ENCODE measurements at places on chromosomes 5 and 9.
A peak's percentile ranks its signal among the peaks of the same experiment; 100 is the strongest.

DNA sequence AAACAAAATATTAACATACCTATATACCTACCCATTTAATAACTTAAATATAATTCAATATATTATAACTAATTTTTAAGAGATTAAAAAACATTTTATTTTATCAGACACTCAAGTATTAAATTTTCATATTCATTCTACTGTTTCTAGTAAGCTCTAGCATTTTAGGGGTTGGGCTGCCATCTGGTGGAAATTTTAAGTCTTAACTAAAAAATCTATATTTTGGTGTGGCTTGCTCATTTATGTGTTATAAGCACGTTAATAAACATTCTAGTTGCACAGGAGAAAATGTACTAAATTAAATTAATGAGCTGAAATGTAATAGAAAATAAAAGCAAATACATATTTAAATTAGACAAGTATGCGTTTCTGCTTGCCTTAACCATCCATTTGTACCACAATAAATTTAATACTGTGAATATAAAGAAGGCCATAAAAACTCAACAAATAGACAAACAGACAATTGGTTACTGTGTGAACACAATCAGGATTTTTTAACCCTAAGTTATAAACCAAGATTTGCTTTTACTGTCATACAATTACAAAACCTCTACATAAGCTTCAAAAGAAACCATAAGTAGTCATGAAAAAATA, 1728.3 kb upstream of the CDH9 start:
- no peak for DNase-seq

DNA sequence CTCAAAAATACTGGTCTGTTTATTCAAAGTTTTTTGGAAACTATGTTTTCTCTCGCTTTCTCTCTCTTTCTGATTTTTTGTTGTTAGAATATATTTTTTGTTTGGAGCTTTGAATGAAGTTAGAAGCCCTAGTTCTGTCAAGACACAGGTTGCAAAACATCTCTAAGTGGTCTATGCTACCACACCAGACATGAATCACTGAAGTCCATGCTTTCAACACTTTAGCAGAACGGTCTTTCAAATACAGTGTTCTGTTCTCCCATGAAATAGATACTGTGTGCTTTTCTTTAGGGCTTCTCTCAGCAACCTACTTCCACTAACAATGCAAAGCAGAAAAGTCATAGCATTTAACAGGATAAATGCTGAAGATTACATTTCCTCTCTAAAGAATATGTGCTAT, 392.5 kb downstream of the TMEM167A start:
- DNase-seq, result no peak

- DNase-seq, result peak; percentile 8
Measured at GRCh38 chr9:74499111-74499601, 2.0 kb downstream of the RORB start.

GRCh38 chr5:39501397-39501796, 76.6 kb upstream of the DAB2 start:
- no peak for DNase-seq

DNA sequence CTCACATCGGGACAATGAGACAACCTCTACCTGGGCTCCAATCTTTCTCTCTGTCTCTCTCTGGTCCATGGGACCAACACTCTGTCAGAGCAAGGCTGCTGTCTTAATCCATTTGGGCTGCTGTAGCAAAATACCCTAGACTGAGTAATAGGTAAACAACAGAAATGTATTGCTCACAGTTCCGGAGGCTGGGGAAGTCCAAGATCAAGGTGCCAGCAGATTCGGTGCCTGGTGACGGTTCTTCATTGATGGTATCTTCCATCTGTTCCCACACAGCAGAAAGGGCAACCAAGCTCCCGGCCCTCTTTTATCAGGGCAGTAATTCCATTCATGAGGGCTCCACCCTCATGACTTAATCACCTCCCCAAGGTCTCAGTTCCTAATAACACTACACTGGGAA, 61.3 kb upstream of the SPOCK1 start:
- DNase-seq, result no peak

GRCh38 chr5:167982-168660, 23.2 kb upstream of the LRRC14B start:
- DNase-seq, result no peak

DNA sequence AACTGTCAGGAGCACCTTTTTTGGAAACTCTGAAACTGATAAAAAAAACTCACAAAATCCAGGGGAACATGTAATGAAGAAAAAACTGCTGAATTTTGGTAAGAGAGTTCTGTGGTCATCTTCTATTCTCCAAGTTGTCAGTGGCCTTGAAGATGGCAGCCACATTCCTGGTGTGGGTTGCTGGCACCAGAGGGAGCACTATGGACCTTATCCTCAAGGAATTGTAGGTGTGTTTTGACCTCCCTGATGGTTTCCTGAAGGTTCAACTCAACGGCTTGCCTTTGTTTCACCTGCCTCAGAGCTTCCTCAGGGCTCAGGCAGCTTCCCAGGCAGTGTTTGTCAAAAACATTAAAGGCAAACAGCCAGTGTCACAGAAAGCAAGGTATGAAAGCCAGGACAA, 2.2 kb upstream of the SLC38A9 start:
- no peak for DNase-seq

DNA sequence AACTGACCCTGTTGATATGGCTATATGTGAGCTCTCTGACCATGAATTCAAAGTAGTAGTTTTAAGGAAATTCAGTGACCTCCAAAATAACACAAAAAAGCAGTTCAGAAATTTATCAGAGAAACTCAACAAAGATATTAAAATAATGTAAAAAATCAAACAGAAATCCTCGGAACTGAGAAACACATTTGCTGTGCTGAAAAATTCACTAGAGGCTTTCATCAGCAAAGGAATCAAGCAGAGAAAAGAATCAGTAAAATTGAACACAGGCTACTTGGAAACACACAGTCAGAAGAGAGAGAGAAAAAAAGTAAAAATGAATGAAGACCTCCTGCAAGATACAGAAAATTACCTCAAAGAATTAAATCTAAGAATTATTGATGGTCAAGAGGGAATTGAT, 417.2 kb downstream of the TMEM232 start:
- no peak for DNase-seq

GRCh38 chr5:79263290-79263689, 27.4 kb downstream of the JMY start:
- no peak for DNase-seq

DNA sequence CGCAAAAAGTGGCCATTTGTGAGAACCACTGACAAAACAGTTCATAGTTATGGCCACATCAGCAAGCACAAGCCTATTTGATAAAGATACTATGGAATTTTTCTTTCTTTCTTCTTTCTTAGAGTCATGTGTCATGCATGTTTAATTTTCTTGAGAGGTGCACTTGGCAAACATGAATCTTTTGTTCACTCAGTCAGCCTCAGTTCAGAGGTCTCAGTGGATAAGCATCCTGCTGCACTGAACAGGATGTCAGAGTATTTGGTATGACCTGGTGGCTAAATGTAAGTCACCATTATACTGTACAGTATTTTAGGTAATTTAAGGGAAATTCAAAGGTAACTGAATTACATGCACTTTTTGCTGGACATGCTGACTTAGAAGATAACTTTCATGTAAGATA, 5.4 kb downstream of the NNT start:
- DNase-seq, result no peak

DNA sequence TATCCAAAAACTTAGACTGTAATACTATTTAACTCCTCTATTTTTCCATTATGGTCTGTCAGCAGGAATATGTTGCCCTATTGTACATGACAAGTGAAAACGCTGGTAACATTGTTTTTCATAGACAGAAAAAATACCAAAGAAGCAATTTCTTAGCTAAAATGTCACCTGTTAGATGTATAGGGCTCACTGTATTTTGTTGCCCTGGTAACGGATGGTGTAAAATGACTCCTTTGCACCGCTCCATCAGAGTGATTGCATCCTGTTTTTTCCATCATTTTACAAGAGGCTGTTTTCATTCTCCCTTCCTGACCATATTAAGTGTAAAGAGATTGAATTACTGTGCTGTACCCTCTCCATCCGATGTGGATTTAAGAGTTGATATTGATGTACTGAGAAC, 460.1 kb upstream of the TLE4 start:
- DNase-seq, result no peak

DNA sequence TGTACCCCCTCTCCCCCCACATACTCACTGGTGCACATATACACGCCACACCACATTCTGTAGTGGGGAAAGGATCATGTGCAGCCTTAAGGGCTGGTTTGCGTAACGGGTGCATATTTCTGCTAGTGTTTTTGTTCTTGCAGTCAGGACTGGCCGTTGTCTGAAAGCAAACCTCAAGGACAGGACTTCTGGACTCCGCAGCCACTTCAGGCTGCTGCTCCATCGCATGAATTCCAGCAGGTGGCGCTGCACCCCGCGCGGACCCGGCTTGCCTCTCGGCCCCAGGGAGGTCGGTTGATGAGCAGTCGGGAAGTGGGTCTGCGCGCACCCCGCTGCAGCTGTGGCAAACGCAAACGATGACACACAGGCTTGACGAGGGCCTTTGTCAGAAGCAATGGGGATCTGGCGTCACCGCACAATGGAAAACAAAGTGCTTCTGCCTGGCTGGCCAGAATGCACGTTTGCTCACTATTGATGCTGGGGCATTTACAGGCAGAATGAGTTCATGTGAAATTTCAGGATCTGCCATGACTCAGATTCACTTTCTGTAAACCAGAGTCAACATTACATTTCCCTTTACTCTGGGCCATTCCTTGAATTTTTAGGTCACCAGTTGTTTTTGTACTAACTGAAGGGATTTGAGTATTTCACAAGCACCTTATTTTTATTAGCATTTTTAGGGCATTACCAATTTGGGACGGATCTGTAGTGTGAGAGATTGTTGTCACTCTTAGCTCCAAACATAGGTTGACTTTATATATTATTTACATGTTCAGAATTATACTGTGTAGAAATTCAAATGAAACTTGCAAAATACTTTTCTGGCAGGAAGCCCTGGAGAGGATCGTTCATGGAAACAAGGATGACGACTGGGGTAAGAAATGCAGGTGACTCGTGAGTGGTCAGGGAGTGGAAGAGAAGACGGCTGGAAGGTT, 36.4 kb upstream of the GLRX start:
- peak; percentile 89 for DNase-seq

GRCh38 chr5:74589204-74590056, 51.1 kb downstream of the ENC1 start:
- no peak for DNase-seq

GRCh38 chr9:134895567-134895907, 14.9 kb downstream of the FCN2 start:
- no peak for DNase-seq

- DNase-seq, result no peak
Measured at GRCh38 chr9:22649384-22649783, 202.8 kb downstream of the DMRTA1 start.

- no peak for DNase-seq
Measured at GRCh38 chr5:129372025-129372424, 88.1 kb upstream of the ADAMTS19 start.

GRCh38 chr5:53246042-53246836, 136.7 kb upstream of the MOCS2 start:
- DNase-seq, result no peak

Data from GM10248 (cell line).